ENCODE measurements at places on chromosomes 6 and 20.

- no peak for DNase-seq
Observed at GRCh38 chr6:142332393-142333098, 30.7 kb downstream of the ADGRG6 start.

- DNase-seq, result no peak
Observed at GRCh38 chr6:54291146-54291545, 17.1 kb upstream of the TINAG start.

DNA sequence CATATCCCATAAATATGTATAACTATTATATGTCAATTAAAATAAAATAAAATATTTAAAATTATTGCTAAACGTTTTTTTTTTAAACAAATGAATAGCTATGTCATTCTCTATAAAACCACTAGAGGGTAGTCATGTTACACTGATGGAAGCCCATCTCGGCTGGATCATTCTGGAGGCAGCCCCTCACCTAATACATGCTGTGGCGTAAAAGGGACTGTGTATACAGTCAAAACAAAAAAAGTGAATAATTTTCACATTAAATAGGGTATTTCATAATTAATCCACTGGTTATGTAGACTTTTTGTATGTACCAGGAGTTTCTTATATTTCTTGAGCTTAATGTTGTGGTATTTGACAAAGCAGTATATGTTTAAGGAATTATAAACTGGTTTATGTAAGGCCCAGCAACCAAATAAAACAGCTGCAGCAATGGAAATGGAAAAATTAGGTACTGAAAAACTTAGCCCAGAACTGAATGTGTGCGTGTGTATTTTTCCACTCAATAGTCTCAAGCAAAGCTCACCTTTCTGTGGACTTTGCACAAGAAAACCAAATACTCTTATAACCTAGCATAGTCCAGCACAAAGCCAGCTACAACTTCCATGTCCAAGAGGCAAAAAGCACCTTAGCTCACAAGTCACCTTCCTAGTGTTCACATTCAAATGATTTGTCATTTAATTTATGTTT lies 81.7 kb downstream of the COL9A1 start:
- DNase-seq, result no peak

DNA sequence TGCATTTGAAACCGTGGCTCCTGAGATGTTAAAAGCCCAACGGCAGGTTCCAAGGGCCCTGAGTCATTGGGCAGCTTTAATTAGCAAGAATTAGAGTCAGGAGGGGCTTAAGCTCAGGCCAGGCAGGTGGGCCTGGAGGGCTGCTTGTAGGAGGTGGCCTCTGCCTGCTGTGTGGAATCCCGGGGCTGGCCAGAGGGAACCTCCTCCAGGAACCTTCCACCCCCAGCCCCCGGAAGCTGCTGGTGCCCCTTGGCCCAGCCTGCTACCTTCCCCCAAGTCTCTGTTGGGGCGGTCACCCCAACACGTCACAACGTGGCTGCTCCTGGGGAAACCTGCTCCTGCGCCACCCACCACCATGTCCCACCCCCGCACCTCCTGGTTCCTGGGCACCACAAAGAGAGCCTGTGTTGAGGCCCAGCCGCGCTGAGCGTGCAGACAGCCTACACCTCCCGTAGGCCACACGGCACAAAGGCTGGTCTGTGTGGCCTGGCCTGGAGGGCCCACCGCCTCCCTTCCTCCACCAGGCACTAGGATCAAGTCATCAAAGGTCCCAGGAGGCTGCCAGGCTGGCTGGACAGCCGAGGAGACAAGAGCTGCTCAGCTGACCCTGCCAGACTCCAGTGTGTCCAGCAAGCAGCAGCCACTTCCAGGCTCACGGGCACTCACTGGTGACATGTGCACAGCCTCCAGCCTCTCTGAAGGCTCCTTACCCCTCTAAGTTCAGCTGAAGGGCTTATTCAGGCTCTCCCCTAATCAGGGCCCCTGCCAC lies 86.3 kb downstream of the SNX5 start:
- no peak for DNase-seq

DNA sequence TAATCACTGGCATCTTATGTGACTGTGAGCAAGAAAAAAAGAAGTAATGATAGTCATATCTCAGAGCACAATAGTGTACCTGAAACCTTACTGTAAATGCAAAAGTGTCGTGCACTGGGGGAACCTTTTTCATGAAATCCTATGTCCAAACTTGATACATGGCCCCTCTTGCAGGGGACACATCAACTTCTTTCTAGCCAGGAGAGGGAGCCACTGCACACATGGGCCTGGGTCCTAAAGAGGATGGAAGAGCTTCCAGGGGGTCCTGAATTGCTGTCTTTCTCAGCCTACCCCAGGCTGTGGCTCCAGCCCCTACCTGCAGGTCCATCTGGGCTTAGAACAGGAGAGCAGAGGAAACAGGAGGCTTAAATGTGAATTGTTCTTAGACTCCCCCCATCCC lies 165.7 kb downstream of the SOD2 start:
- DNase-seq, result no peak

All from activated CD4-positive, CD25-positive, alpha-beta regulatory T cell (primary cell).